ENCODE measurements at places on chromosomes 11 and 22.
A peak's percentile ranks its signal among the peaks of the same experiment; 100 is the strongest.

DNA sequence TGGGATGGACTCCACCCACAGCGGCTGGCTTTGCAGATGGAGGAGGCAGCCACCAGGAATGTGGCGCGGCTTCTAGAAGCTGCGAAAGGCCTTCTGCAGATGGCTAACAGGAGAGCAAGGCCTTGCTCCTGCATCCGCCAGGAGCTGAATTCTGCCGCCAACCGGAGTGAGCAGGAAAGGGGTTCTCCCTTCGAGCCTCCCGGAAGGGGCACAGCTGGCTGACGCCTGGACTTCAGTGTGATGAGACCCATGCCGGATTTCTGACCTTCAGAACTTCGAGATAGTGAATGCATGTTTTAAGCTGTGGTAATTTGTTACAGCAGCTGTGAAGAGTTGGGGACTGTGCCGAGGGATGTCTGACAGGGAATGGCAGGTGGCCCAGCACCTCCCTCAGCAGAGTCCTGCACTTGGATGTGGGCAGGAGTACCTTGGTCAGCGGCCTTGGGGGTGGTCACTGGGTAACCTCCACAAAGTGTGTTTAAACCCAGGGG, 7.7 kb downstream of the TBC1D22A start:
- no peak for DNase-seq

DNA sequence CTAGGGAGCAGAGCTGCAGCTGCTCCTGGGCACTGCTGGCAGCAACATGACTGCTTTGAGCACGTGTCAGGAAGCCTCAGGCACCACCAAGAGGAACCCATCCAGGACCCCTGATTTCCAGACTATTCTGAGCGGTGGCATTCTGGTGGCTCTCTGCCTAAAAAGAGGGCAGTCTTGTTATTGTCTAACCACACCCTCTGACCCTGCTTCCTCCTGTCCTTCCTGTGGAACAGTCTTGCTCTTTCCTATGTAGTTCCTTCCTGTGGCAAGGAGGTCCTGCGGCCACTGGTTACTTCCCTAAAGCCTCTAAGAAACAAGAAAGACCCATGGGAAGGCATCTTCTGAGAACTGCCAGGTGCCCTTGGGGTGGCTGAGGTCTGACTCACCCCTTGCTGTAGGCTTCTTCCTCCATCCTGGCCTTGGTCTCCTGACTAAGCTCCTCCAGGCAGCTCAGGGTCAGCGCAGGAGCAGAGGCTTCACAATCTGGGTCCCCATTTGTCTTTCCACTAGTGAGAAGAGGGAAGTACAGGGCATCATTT, 13.1 kb upstream of the LYVE1 start:
- no peak for DNase-seq

DNA sequence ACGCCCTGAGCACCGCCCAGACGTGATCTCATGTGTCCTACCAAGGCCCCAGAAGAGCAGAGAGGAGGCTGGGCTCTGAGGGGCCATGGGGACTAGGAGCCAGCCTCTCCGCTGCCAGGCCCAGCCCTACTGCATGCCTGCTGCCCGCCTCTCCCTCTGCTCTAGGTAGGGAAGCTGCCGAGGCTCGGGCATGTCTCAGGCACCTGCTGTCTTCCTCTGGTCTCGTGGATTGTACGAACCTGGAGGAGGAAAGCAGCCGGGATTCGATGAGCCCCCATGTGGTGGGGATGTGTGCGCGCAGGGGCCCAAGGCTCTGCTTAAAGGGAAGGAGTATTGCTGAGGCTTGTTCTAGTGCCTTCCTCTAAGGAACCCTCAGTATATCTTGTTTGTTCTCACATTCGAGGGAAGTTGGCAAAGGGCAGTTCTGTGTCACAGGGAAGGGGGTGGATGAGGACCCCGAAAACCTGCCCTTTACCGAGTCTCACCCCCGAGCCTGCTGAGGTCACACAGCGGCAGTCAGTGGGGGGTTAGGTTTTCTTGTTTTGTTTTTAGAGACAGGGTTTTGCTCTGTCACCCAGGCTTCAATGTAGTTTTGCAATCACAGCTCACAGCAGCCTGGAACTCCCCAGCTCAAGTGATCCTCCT, 21.2 kb downstream of the DAGLA start:
- DNase-seq: peak; percentile 56

- DNase-seq: no peak
Measured at GRCh38 chr11:45156201-45156600, 9.8 kb downstream of the PRDM11 start.

DNA sequence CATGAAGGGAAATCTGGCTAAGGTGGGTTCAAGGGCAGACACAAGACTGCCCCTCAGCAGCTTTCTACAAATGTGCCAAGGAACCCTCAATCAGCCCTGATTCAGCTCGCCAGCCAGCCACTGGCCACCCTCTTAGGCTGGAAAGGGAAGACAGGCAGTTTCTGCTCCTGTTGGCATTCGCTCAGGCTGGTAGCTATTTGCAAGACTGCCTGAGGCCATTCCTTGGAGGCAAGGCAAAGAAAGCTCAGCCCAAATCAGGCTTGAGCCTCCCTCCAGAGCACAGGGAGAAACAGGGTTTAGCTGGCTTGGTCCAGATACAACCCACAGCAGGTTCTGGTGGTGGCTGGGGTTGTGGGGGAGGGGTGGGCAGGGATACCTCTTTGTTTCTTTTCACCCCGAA, 19.2 kb downstream of the TP53I11 start:
- DNase-seq: no peak

GRCh38 chr22:30251711-30252110, 5.2 kb upstream of the LIF start:
- no peak for DNase-seq

DNA sequence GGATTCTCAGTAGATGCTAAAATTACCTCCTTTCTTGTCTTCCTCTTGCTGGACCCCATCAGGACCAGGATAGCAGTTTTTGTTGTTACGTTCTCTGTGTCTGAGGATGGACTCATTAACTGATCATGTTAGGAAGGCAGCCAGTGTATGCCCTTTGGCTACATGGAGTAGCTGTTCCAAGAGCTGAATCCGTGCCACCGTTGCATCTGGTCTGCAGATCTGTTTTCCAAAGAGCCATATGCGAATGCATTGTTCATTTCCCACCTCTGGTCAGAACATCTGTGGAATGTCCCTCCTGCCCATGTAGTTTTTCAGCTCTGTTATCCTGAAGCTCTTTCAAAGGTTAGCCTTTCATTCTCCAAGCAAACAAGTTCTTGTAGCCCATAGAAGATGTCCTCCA, 188.4 kb downstream of the SPON1 start:
- DNase-seq: no peak

DNA sequence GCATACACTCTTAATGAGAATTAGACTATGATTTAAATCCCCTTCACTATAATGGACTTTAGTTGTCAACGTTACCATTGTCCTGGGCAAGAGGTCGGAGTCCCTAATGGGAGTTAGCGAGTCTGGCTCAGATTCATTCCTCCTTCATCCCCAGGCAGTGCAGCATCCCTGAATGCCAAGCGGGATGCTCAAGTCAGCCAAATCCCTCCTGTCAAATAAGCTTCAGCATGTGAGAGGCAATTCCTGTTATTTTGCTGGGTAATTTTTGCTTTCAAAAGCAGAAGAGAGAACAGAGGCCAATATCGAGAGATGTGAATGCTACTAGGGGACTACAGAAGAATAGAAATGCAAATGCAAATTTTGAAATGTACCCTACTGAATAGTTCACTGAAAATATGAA, 186.2 kb downstream of the OPCML start:
- DNase-seq: no peak

DNA sequence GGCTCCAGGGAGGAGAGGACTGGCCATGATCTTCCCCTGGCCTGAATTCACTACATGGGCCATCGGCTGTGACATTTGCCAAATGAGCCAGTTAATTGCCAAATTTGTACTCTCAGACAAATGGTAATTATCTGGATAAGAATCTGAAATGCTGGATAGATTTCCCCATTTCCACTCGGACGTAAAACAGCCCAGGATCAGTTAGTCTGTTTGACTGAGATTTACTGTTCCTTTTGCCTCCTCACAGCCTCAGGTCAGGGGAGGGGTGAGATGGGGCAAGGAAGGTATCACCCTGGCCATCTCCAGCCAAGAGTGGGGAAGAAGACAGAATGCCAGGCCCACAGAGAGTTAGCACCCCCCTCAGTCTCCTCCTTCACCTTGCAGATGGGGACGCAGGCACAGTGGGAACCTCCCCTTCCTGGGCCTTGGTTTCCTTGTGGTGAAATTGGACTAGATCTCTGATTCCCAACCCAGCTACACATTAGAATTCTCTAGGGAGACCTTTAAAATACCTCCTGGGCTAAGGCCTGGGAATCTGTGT, 5.2 kb downstream of the TRIM29 start:
- DNase-seq: no peak

DNA sequence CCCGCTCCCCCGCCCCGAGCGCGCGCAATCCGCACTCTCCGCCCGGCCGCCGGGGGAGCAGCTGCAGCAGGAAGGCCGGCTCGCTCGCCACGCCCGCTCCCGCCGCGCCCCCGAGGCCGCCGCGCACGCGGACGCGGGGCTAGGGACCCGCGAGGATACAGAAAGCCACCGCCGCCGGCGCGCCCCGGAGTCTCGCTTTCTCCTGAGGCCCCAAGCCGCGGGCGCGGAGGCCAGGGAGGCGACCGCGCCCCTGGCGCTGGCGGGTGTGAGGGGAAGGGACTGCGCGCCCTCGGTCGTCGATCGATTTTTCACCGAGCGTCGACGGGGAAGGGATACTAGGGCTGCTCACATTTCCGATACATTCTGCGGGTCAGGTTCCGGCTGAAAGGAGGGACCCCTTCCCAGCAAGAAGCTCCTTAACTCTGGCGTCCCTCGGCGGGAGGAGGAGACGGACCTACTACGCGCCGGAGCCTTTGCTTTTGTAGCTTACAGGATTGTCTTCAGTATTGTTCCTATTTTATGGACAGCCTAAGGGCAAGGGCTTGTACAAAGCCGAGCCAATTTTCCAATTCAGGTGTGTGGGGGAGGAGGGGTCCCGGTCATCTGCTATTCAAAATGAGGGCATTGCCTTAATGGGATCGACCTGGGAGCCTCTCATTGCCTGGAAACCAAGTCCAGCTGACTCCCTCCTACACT, 416 bp upstream of the GAB2 start:
- peak; percentile 73 for DNase-seq

DNA sequence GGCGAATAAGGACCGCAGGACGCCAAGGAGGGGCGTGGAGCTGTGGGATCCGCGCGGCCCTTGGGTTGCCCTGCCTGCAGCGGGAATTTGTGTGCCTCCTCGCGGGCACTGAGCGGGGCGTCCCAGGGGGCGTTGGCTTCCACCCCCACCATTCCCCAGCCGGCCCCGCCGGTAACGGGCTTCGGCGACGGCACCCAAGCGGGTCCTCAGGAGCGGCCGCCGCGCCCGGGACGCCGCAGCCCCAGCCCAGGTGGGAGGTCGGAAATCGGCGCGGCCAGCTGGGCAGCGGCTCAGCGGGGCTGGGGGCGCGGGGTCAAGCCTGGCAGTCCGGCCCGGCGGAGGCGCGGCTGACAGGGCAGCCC, 320 bp downstream of the CLTCL1 start:
- no peak for DNase-seq

GRCh38 chr11:131178020-131178419, 192.4 kb upstream of the NTM start:
- DNase-seq: no peak

DNA sequence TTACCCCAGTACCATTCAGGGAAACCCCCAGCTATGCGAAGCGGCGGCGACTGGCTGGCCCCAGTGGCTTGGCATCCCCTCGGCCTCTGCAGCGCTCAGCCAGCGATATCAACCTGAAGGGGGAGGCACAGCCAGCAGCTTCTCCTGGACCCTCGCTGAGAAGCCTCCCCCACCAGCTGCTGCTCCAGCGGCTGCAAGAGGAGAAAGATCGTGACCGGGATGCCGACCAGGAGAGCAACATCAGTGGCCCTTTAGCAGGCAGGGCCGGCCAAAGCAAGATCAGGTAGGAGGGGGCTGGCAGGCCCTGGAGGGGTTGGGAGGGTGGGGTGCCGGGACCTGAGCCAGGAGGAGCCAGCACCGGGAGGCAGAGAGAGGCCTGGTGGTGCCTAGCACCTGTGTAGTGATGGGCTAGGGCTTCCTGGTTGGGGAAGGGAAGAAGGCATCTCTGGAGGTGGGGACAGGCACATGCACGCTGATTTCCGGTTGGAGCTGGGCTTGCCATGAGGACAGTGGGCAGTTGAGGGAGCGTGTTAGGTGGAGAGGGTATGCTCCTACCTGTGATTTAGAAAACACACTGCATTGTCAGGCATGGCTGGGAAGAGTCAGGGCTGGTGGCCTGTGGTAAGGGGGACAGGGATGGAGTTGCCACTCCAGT, 22.3 kb downstream of the SHANK3 start:
- no peak for DNase-seq

GRCh38 chr11:69010361-69010891, 2.6 kb downstream of the MRGPRF start:
- DNase-seq: no peak

Data from NCI-H2107 (cell line).